ENCODE measurements at places on chromosomes 1 and 21.

DNA sequence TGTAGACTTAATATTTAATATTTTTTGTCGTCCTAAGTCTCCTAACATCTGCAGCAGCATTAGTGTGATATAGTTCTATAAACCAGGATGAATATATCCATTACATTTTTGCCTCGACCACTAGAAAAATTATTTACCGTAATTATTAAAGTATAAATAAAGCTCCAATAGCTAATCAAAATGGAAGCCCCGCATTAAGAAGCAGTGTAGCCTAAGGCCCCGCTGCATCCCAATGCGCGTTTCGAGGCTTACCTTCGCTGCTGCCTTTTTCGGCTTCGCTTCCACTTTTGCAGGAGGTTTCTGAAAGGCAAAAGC, 891 bp downstream of the HMGN1 start:
- DNase-seq = no peak

- no peak for DNase-seq
These were observed 136.1 kb upstream of the ARHGEF16 start for GRCh38 chr1:3318329-3318728.

- DNase-seq = no peak
These were observed 9.7 kb upstream of the LHX8 start for GRCh38 chr1:75124510-75124909.

DNA sequence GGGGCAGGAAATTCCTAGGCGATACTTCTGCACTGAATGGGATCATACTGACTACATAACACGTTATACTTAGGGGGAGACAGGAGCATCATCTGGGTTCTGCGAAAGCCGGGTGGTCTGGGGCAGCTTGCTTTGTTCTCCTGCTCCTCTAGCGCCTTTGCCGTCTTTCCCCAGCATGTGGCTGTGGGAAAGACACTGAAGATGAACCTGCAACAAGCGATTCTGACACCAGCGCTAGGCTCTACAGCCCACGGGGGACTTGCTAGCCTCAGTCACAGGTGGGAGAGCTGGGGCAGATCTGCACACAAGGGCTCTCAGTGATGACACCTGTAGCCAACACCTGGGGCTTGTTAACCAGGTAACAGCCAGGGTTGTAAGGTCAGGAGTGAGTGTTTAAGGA, 51.8 kb downstream of the CD46 start:
- DNase-seq = no peak

- DNase-seq = no peak
These were observed 1037.2 kb downstream of the ADGRL2 start for GRCh38 chr1:82837766-82838465.

DNA sequence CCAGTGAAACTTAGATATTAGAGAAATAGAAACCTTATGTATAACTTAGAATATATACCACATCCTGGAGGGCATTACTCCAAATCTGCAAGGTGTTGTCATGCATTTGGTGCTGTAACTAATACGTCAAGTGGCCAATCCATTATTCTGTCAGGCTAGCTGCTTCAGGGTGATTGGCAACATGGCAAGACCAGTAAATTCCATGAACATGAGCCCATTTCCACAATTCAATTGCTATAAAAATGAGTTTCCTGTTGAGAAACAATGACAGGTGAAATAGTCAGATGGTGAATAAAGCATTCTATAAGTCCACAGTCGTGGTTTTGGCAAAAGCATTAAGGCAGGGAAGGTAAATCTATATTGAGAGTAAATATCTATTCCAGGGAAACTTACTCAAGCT, 566.0 kb downstream of the ADGRL2 start:
- no peak for DNase-seq

DNA sequence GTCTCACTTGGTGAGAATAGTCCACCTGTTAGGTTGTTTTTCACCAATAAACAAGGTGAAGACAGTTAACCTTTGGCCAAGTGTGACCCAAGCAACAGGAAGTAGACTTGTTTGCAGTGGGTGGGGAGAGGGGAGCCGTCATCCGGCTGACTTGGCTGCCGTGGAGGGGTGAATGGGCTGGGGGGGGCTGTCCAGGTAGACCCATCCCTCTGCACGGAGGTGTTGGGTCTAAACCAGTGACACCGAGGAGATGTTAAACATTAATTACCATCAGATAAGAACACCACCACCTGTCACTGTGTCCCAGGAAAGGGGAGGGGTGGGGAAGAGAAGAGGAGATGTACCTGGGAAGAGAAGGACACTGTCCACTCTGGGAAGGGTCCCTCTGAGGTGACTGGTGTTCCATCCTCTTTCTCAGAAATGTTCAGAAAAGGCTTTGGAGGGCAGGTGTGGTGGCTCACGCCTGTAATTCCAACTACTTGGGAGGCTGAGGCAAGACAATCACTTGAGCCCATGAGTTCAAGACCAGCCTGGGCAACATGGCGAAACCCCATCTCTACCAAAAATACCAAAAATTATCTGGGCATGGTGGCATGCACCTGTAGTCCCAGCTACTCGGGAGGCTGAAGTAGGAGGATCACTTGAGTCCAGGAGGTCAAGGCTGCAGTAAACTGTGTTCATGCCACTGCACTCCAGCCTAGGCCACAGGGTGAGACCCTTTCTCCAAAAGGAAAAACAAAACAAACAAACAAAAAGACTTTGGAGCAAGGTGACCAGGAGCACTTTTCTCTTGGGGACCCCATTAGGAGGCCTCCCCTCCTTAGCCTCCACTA, 6.7 kb upstream of the MYOM3 start:
- DNase-seq = no peak

DNA sequence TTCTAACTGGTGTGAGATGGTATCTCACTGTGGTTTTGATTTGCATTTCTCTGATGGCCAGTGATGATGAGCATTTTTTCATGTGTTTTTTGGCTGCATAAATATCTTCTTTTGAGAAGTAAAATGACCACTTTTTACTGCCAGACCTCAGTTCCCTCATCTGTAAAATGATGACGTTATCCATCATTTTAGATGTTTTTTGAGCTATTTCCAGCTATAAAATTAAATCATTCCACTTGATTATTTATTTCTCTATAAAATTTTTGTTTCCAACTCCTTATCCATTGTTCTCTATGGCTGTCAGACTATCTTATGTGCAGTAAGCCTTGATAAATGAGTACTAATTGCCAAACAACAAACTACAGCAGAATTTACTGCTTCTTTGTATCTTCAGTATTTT, 33.2 kb downstream of the RGS5 start:
- no peak for DNase-seq

- DNase-seq = peak; percentile 71
These were observed 183.3 kb upstream of the TMEM51 start for GRCh38 chr1:14970115-14970798.

DNA sequence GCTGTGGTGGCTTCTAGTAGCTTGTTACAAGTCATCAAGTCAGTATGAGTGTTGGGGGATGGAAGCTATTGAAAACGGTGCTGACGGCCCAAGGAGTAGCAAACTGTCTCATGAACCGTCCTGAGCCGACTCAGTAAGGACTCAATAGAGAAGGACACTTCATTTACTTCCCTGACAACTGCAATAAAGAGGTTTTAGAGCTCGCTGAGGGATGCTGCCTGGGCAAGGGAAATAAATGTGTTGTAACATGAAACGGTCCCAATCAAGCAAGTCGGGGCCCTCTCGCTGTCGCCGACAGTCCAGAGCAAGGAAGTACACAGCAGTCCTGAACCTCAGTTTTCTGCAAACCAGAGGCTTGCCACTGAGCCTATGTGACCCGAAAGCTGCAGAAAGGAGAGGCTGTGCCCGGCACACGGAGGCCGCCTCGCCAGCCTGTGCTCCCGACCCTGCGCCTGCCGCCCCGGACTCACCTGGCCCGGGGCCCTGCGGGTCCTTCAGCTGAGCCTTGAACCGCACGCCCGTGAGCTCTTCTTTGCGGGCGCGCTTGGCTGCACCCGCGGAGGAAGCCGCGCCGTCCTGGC, 423 bp downstream of the URB1 start:
- DNase-seq = peak; percentile 12

DNA sequence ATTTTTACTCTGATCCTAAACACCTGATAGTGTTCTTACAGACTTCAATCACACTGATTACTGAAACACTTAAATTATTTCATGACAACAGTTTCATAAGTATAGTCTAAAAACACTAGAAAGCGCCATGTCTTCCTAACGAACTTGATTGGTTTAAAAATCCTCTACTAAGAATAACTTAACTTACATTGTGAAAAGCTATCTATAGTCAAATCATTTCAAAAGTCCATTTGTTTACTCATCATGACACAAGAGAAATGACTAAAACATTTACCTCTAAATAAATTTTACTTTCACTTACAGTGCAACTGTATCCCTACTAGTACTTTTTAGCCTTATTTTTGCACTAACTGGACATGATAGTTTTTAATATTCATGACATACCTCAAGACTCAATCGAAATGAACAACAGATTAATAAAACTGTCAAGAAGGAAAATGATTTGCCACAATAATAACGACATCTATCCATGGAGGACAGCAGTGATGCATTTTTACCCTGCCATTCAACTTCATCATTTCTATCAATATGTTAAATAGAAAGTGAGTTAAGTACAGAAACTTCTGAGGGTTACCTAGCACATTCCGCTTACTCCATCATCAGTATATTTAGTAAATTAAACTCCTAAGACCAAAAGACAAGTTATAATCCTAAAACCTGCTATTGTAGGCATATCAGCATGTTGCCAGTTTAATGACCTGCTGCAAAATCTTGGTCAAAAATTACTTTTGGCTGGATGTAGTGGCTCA, 38.4 kb downstream of the AHCTF1 start:
- no peak for DNase-seq

GRCh38 chr21:26776310-26777021, 68.7 kb downstream of the ADAMTS1 start:
- no peak for DNase-seq

- DNase-seq = peak; percentile 78
These were observed 705 bp downstream of the UROD start for GRCh38 chr1:45012639-45013278.

- DNase-seq = no peak
These were observed 51.3 kb downstream of the HLCS start for GRCh38 chr21:36915014-36915695.

- no peak for DNase-seq
These were observed 67.5 kb downstream of the IVNS1ABP start for GRCh38 chr1:185249563-185249962.

DNA sequence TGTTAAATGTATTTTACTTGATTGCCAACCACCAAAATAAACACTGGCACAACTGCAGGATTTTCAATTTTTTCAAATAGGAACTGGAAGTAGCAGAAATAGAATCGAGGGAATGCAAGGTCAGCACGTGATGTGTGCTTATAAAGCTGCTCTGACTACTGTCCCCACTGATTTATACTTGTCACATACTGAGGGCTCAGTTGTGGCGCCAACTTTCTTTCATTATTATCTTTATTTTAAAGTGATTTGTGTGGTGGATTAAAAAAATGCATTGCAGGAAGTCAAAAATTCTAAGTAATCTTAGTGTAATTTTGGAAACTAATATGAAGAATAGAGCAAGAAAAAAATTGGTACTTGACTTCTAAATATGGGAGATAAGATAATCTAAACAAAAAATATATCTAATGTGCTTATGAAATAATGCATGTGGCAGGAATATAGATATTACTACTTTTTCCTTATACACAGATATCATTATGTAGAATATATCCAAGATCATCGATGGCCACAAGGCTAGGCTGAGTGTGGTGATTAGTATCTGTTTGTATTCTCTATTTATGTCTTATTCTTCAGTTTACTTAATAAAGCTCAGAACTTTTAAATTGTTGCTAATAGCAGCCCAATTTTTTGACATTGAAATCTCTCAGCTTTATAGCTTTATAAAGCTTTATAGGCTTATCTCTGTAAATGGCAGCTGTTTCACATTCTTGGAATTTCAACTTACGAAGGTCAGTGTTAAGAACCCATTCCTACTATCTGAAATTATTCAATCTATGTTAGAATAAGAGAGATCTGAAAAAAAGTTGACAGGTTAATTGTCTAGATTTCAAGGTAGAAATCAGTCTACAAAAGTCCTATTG, 404.5 kb upstream of the ADAMTS5 start:
- DNase-seq = no peak

DNA sequence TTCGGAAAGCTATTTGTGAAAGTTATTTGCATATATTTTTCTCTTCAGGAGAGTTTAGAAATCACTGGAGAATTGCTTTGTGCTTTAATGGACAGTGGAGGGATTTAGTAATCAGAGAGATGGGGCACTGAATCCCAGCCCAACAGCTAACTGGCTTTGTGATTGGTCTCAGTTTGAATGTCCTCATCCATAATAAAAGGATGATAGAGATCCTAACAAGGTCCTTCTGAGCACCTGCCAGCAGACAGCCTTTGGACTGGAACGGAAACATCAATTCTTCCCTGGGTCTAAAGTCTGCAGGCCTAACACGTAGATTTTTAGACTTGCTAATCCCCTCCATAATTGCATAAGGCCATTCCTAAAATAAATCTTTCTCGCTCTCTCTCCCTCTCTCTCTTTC, 112.0 kb upstream of the ADAMTS5 start:
- DNase-seq = no peak

- DNase-seq = no peak
These were observed 42.8 kb upstream of the KRTAP11-1 start for GRCh38 chr21:30924146-30924700.

- no peak for DNase-seq
These were observed 23.7 kb downstream of the RNF187 start for GRCh38 chr1:228510803-228511413.

DNA sequence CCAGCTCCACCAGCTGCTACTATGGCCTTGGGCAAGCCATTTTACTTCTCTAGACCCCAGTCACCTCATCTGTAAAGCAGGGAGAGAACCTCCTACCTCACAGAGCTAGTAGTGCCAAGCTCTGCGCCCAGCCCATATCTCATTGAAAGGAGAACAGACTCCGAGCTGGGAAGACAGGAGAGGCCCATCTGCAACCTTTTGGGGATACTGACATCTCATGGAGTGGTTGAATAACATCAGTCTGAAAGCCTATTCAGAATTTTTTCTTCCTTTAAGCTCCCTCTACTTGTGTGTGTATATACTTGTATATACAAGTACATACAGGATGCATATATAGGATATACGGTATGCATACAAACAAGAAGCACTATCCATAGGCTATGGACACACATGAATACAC, 279.5 kb upstream of the POU3F1 start:
- DNase-seq = no peak

DNA sequence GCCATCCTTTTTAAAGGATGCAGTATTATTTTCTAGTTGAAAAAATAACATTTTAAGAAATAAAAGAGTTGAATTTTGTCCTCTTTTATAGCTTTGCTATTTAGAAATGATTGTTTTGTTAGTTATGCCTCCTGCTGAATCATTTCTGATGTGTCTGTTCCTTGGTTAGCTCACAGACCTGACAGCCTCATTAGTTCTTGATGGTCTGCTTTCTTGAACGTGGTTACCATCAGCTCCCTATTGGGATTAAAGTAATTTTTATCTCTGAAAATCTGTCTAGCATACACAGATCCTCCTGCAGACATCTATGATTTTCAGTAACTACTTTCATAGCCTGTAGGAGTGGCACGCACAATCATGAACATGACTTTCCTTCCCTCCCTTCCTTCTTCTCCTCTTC, 447.6 kb upstream of the B3GALT2 start:
- no peak for DNase-seq
